ENCODE measurements at places on chromosomes 4 and X.

DNA sequence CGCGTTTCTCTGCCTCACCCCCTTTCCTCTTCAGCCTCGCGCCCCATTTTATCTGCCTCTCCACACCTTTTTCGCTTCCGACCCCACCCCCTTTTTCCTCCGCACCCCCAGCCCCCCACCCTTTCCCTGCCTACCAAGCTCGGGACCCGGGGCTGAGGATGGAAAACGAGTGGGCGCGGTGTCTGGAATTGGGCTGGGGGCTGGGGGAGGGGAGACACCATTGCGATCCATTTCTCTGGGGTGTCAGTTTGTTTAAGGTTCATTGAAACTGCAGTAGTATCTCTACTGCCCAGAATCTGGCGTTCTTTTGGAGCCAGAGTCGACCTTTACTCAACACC lies 707 bp downstream of the SLC9A6 start:
- DNase-seq: no peak

- DNase-seq: no peak
These were observed 27.6 kb upstream of the MSX1 start for GRCh38 chr4:4831825-4832224.

GRCh38 chr4:101801958-101802357 lies 11.4 kb downstream of the BANK1 start:
- DNase-seq: no peak

DNA sequence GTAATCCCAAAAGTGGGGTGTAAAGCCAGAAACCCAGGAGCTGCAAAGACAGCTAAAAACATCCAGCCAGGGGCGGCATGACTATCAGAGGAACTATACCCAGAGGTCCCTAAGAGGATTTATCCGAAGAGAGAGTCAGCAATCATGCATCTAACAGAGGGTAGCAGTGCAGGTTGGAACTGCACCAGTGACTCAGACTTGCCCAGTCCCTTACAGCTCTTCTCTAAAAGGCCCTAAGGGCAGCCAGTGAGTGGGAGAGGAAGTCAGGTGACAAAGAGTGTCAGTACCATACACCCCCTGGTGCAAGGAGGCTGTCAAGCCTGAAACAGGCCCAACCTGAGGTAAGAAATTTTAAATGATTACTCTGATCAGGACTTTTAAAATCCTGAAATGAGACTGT lies 88.1 kb downstream of the CAMK2D start:
- no peak for DNase-seq

DNA sequence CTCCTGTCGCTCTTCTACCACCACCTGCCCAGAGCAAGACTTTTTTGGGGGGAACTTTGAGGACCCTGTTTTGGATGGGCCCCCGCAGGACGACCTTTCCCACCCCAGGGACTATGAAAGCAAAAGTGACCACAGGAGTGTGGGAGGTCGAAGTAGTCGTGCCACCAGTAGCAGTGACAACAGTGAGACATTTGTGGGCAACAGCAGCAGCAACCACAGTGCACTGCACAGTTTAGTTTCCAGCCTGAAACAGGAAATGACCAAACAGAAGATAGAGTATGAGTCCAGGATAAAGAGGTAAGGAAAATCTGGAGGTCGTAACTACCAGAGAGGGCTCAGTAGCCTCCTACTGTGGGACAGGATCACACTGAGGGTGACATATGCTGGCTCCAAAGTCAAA lies 364.5 kb downstream of the MAPK10 start:
- DNase-seq: no peak

GRCh38 chr4:86015412-86016350 lies 344.2 kb downstream of the MAPK10 start:
- no peak for DNase-seq

- no peak for DNase-seq
These were observed 71.6 kb upstream of the NFKB1 start for GRCh38 chr4:102429553-102429952.

DNA sequence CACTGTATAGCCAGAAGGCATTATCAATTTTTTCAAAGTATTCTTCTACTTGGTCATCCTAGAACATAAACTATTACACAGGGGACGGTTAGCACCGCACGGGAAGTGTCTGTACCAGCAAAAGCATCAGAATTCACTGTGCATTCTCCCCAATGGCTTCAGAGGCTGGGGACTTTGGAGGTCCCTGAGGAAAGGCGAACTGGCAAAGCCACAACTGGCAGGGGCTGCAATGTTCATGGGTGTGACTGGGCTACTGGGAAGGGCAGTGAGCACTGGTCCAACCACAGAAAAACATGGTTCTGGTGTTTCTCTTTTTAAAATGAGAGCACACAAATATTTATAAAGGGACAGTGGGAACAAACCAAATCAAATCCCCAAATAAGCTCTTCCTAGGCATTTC lies 83.5 kb downstream of the C4orf51 start:
- DNase-seq: no peak

DNA sequence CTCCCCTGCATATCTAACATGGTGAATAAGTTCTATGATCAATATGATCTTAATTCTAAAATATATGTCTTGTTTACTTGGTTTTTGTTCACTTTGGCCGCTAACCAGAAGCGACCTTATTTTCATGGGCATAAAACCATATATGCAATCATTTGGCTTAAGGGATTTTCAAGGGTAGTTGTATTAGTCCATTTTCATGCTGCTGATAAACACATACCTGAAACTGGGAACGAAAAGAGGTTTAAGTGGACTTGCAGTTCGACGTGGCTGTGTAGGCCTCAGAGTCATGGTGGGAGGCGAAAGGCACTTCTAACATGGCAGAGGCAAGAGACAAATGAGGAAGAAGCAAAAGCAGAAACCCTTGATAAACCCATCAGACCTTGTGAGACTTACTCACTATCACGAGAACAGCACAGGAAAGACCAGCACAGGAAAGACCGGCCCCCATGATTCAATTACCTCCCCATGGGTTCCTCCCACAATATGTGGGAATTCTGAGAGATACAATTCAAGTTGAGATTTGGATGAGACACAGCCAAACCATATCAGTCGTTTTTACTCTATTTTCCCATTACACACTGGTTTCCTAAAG lies 114.3 kb upstream of the CPEB2 start:
- DNase-seq: no peak

DNA sequence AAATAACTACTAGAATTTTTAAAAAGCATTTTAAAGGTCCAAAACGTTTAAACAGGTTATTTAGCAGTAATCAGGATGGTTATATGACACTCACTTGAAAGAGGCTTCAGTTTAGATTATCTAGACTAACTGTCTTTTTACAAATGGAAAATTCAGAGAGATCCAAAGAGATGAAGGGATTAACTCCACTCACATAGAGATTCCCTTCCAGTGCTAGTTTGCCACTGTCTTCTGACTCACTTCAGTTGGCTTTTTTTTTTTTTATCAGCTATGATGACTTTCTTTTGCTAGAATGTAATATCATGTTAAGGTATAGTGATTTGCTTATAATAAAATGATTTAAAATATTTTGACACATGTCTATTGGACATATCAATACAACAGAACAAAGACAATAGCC lies 43.8 kb downstream of the GALNT7 start:
- DNase-seq: no peak

- no peak for DNase-seq
These were observed 21.5 kb downstream of the HNRNPD start for GRCh38 chr4:82352118-82352824.

- no peak for DNase-seq
These were observed 108.4 kb downstream of the CHIC2 start for GRCh38 chr4:53956053-53956452.

GRCh38 chrX:106862972-106863688 lies 40.0 kb downstream of the RIPPLY1 start:
- DNase-seq: no peak

DNA sequence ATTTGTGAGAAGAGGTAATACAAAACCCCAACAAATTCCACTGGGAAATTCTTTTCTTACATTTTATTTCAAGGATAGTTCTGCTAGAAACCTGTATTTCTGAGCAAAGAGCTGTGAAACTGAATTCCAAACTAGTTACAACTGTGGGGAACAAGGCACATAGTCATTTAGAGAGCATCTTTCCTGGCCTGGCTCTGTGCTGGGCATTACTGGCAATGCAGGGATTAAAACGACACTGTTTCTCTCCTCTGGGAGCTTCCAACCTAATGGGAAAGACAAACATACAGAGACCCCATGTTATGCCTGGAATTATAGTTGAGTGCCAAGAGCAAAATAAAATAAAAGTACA lies 36.5 kb downstream of the SUPT20HL1 start:
- DNase-seq: no peak

- DNase-seq: no peak
These were observed 106.8 kb upstream of the CBLL2 start for GRCh38 chrX:22165732-22166457.

DNA sequence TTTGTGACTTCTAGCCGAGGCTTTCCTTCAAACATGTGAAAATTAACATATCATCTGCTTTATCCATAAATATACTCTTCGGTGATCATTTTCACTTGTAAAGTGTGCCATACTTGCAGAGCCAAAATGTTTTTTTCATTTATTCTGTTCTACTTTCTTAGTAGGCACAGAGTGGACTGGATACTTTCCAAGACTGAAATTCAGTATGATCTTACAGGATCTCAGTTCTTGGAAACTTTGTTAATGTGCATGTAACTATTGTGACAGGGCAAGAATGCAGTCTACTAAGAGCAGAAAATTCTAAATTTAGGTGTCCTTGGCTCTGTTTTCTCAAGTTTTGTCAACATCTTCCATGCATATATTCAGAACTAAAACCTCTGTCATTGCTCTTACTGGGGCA lies 284.9 kb downstream of the TEX13A start:
- DNase-seq: no peak

- DNase-seq: no peak
These were observed 16.1 kb upstream of the CXCR3 start for GRCh38 chrX:71634366-71634765.

- DNase-seq: no peak
These were observed 9.3 kb downstream of the ZNF81 start for GRCh38 chrX:47846040-47846439.

DNA sequence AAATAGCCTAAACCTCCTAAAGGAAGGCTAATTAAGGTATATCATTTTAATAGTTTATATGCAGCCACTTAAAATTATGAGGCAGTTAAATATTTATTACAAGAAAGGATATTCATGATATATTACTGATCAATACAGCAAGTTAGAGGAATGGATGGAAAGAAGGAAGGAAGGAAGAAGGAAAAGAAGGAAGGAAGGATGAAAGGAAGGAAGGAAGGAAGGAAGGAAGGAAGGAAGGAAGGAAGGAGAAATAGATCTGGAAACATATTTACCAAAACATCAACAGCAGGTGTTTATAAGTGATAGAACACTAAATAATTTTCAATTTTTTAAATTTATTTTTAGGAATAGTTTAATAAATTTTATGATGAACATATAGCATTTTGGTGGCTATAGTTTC lies 17.5 kb downstream of the SLC7A11 start:
- no peak for DNase-seq

GRCh38 chr4:133151341-133151690 lies 2.2 kb downstream of the PCDH10 start:
- no peak for DNase-seq

GRCh38 chrX:3550160-3550751 lies 163.2 kb downstream of the PRKX start:
- DNase-seq: no peak

GRCh38 chrX:34915463-34916225 lies 27.0 kb upstream of the FAM47B start:
- no peak for DNase-seq

- DNase-seq: no peak
These were observed 878.5 kb downstream of the PCDH7 start for GRCh38 chr4:31598639-31599038.

- no peak for DNase-seq
These were observed 28.9 kb downstream of the CASP3 start for GRCh38 chr4:184620212-184620867.

DNA sequence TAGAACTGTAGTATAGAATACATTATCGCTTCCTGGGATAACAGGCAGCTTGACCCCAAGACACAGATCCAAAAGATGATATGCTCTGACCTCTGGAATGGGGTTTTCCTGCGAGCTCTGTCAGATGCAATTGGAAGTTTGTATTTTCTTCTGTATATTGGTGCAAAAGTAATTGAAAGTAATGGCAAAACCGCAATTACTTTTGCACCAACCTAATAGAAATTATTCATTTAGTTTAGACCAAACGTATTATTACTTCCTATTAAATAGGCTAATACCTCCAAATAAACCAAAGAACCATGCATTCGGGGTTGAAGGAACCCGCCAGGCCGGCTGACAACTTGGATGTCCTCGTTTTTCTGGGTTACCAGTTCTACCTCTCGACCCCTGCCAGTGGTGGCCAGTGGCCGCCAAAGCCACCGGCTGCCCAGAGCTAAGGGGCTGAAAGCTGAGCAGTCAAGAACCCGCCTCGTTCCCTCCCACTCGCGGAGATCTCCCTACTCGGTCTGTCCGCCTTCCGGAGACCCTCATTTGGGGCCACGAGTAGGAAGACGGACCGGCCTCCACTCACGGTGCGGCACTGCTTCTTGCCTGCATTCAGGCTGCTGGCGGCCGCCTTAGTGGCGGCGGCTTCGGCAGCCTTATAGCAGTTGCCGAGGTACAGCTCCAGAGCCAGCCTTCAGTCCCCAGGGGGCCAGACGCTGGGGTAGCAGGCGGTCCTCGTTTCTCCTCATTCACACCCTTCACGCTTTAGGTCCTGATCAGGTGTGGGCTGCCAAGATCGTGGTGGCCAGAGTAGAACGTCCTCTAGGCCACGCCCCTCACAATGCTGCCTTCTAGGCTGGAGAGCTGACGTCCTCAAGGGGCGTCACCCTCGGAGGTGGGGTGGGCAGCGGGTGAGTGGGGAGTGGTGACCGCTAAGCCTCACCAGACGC lies 121.9 kb downstream of the RBMX2 start:
- no peak for DNase-seq

GRCh38 chr4:54006755-54007154 lies 57.6 kb downstream of the CHIC2 start:
- DNase-seq: no peak

DNA sequence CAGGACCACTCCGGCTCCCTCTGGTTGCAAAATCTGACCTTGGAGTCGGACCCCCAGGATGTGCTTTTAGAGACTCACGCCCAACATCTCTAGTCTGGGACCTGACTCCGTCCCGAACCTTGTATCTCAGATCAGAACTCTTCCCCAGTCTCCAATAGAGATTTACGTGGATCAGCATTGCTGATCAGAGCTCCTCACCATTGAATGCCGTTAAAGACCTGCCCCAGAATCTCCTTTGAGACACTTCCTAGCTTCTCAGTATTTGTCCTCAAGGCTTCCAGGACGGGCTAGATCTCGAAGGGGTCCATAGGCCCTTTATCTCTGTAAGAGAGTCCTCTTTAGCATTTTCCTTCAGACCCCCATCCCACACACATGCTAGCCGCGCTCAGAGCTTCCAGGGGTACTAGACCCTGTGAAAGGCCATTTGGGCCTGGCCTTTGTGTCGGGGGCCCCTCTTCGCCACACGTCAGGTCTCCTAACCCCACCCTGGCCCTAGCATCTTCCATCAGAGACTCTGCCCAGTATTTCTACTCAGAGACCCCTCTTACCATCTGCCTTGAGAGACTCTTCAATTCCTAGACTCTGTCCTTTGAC lies 662 bp downstream of the UBA1 start:
- no peak for DNase-seq

DNA sequence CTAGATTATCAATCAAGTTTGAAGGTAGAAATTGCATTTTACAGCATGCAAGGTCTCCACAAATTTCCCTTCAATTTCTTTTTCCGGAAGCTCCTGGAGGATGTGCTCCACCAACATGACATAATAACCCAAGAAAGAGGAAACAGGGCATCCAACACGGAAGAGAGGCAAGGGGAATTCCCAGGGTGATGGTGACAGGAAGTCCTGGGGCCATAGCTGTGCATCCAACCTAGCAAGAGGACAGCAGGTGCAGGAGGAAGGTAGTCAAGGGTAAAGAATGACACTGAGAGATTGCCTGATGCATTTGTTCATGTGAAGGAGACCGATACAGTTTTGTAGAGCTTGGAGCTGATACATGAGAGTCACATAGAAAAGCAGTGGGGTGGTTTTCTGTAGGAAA lies 115.7 kb upstream of the LSM6 start:
- DNase-seq: no peak
